ENCODE measurements at places on chromosomes 16 and 17. TPM values are rescaled to one million over a fixed set of nuclear protein-coding genes. Genes with fewer than 3 reads are reported as not detected.

GRCh38 chr17:45279898-45280297 is 18.0 kb upstream of the SPATA32 start:
- DNase-seq: no peak

DNA sequence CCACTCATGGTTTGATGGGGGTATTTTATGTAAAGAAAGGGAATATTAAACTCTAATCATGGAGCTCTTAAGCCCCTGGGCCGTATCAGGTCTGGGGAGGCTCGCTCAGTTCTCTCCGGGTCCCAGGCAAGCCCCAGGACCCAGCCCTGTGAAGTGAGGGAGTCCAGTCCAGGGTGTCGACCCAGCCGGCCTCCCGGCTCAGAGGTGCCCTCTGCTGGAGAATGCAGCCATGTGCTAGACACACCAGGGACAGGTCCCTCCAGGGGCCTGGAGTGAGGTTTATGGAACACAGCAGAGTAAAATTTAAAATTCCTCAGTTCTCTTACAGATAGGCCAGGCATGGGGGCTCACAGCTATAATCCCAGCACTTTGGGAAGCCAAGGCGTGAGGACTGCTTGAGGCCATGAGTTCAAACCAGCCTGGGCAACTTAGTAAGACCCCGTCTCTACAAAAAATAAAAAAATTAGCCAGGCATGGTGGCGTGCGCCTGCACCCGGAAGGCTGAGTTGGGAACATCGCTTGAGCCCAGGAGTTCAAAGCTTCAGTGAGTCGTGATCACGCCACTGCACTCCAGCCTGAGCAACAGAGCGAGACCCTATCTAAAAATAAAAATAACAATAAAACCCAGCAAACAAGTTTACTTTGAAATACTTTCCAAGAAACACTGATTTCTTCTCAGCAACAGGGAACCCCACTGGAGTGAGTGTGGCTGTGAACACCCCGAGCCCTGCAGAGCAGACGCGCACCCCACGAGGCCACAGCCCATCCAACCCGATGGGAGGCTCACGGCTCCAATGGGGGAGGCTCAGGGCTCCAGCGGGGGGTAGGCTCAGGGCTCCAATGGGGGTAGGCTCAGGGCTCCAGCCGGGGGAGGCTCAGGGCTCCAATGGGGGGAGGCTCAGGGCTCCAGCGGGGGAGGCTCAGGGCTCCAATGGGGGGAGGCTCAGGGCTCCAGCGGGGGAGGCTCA is 72.2 kb downstream of the ZNF778 start:
- peak; percentile 39 for DNase-seq

- DNase-seq: no peak
Measured at GRCh38 chr16:86222965-86223551, 287.3 kb upstream of the FOXF1 start.

DNA sequence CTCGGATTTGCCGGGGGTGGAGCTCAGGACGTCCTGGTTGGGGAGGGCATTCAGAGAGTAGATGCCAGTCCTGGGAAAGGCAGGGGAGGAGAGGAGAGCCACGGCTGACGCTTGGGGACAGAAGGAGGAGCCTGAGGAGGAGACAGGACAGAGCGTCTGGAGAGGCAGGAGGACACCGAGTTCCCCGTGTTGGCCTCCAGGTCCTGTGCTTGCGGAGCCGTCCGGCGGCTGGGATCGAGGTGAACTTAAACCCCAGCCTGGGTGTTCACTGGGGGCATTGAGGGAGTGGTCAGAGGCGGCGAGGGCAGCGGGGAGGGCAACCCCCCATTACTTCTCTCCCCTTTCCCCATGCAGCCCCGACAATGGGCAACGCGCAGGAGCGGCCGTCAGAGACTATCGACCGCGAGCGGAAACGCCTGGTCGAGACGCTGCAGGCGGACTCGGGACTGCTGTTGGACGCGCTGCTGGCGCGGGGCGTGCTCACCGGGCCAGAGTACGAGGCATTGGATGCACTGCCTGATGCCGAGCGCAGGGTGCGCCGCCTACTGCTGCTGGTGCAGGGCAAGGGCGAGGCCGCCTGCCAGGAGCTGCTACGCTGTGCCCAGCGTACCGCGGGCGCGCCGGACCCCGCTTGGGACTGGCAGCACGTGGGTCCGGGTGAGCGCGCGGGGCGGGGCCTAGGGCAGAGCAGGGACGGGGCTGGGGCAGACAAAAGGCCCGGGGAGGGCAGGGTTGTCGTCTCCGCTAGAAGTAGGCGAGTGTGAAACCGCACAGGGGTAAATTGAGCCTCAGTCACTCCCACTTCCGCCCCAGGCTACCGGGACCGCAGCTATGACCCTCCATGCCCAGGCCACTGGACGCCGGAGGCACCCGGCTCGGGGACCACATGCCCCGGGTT is 3.7 kb downstream of the NOL3 start:
- peak; percentile 92 for DNase-seq

DNA sequence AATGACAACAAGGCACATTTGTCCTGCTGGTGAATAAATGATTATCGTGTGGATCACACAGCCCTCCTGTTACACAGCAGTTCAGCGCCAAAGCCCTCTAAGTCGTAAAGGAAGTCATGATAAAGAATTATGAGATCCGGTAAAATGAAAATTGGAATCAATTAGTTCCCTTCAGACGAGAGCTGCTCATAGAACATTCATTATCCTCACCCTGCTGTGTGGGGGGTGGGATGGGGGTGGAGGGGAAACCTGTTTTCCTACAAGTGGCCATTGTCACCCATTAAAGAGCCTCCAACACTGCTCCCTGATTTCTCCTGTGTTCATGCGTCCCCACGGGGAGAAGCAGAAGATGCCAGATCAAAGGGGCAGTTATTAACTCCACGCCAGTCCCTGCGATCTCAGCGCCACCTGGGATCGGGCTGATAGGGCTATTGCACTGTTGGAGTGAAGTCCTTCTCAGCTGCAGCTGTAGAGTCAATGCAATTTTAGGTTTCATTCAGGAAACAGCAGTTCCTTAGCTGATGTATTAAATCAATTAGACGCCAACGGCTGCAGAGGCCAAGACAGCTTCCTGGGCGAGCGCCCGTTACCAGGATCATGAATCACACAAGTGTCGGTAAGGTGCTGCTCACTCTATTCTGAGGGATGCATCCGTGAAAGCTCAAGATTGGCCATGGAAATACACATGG is 19.2 kb upstream of the CACNG4 start:
- no peak for DNase-seq

- no peak for DNase-seq
Measured at GRCh38 chr16:860891-861290, 60.4 kb upstream of the GNG13 start.

DNA sequence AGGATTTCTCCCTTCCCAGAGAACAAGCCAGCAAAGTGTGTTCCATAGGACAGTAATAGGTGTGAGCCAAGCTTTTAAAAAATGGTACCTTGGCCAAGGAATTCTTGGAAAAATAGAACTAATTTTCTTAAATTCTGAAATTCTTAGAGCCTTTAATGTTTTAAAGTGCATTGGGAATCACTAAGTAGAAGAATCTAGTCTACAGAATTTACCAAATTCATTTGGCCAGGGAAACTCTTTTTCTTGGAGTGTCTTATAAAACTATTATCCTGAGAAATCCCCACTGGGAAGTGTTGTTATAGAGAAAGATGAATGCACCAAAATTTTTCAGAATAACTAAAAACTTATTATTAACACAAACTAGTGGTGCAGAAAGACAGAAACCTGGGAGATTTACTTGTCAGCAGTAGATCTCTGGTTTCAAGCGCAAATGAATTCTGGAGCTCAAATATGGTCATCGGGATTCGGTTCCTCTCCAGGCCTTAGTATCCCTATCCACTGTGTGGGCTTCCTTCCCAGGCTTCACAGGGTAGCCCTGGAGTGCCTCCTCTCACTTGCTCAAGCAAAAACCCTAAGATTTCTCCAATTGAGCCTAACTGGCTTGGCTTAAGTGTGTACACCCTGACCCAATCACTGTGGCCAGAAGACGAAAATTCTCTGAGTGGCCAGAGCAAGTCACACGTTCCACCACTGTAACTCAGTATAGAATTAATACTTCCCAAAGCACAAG is 217.8 kb downstream of the CHD9NB start:
- DNase-seq: no peak

GRCh38 chr16:6038941-6039645 is 941.5 kb upstream of the EEF2KMT start:
- no peak for DNase-seq

GRCh38 chr16:78584991-78585390 is 485.5 kb downstream of the WWOX start:
- no peak for DNase-seq

DNA sequence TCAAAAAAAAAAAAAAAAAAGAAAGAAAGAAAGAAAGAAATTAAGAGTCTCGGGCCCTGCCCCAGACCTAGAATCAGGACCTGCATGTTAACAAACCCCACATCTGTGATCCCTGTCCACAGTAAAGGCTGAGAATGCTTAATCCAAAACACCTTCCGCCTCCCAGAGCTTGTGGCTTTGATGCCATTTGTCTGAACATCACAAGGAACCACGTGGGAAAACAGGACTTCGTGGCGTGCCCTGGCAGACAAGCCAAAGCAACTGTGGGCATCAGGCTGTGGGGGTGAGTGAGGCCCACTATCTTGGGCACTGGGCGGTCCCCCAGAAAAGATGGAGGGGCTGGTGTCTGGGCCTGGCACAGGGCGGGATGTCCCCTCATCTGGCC is 173.4 kb upstream of the CIBAR2 start:
- DNase-seq: no peak

DNA sequence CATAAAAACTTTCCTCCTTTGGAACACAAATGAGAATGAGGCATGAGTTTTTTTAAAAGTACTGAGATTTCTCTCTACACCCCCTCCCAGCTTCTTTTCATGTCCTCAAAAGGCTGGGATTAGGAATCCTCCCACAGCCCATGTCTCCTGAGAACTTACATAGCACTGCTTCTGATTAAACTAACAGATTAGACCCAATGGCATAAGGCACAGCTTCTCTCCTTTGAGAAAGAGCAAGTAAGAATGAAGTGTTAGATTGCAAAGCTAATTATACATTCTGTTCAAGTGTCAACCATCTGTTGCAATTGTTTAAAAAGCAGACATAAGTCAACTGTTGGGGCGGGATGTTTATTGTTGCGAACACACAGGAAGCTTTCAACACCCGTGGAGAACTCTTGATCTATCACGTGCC is 715.1 kb downstream of the CDH11 start:
- DNase-seq: no peak

Gene HOXB7
- total RNA-seq: not detected

Gene AURKB
- 22.1 TPM for total RNA-seq

Gene TMEM92
- under 0.01 TPM for total RNA-seq

Gene TBC1D28
- total RNA-seq: not detected

Gene KRT20
- not detected for total RNA-seq

Gene RNF166
- total RNA-seq: 9.8 TPM

Gene PRR35
- not detected for total RNA-seq

Gene CES3
- 9.1 TPM for total RNA-seq

Gene KRT24
- total RNA-seq: not detected

All from mammary epithelial cell (primary cell).